ENCODE measurements at places on chromosomes 7 and 10. TPM values are rescaled to one million over a fixed set of nuclear protein-coding genes. Genes with fewer than 3 reads are reported as not detected.

Gene TASOR2
- total RNA-seq: 23.7 TPM

Gene CHST15
- total RNA-seq: 2.9 TPM

Gene ASB10
- not detected for total RNA-seq

Gene C10orf105
- total RNA-seq: not detected

Gene HEPACAM2
- total RNA-seq: not detected

Gene ABCB4
- 0.17 TPM for total RNA-seq

Gene FGL2
- total RNA-seq: 0.15 TPM

Gene RBP3
- total RNA-seq: not detected

Gene CRCP
- total RNA-seq: 22.7 TPM

Gene WNT2
- total RNA-seq: 1.3 TPM

Gene ACTL6B
- not detected for total RNA-seq

Gene ZNF248
- 2.7 TPM for total RNA-seq

Gene ZNF804B
- total RNA-seq: not detected

Gene CHRM2
- 3.9 TPM for total RNA-seq

Gene CAV2
- total RNA-seq: 92.9 TPM

Gene EPHA1
- 0.17 TPM for total RNA-seq

Gene FOXI2
- not detected for total RNA-seq

Gene NKX2-3
- total RNA-seq: not detected

Gene IDI2
- total RNA-seq: not detected

Gene ADGRA1
- total RNA-seq: not detected

Gene SOSTDC1
- 0.15 TPM for total RNA-seq

Gene DMBT1
- not detected for total RNA-seq

Gene ADAM12
- total RNA-seq: 2.9 TPM

Gene ADCY1
- 0.15 TPM for total RNA-seq

Gene BMS1
- total RNA-seq: 14.0 TPM

Gene STK32C
- total RNA-seq: 12.8 TPM

Measured in bronchus fibroblast of lung (primary cell).